ENCODE measurements at places on chromosomes 7 and 10. TPM values are rescaled to one million over a fixed set of nuclear protein-coding genes. Genes with fewer than 3 reads are reported as not detected.
A peak's percentile ranks its signal among the peaks of the same experiment; 100 is the strongest.

DNA sequence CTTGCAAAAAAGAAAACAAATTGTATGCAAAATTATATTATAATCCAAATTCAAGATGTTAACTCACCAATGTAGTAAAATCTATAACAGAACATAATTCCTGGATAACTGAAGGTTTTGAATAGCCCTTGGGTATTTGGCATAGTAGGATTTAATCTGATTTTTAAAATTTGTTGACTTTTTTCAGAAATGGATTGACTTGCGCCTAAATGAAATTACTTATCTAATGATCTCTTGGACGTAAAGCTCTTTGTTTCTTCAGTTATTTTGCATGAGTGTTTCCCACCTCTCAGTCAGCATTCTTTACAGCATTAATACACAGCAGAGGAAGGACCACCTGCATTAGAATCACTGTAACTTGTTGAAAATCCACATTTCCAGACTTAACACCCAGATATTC lies 169.6 kb downstream of the SEPTIN7 start:
- no peak overlapping the region for H3K4me3 ChIP-seq
- no peaks in the 10 kb centered on the region for H3K27me3 ChIP-seq
- no peaks in the 10 kb centered on the region for H3K4me1 ChIP-seq

MMD2 gene
- total RNA-seq = not detected

DNA sequence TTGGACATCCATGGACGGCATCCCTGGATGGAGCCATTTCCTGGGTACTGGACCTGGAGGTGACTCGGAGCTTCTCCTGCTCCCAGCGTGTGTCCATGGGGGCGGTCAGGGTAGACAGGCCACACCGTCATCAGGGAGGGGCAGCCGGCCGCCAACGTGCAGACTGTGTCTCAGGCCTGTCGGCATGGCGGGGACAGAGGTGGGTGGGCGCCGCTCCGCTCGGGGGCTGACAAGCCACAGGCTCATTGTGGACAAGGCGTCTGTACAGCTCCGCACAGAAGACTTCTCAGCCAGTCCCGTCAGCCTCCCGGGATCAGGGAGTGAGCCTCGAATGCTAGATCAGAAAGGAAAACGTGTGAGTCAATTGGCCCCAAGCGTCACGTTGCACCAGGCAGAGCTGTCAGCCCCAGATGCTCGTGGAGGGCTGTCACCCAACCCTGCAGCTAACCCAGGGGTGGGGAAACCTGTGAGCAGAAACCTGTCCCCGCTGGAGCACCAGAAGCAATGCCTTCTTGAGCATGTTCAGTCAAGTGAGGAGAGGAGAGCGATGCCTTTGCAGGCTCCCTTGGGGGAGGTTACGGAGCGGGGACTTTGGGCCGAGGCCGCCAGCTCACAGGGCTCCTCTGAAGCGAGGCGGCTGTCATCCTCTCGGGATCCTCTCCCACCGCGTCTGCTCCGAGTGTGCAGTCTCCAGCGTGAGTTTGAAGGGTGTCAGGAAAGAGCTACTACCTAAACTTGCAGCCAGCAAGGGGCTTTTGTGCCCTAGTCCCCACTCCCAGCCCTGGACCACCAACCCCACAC lies 16.0 kb upstream of the DPYSL4 start:
- H3K36me3 ChIP-seq = no peaks in the 10 kb centered on the region
- H3K4me3 ChIP-seq = no peak overlapping the region
- no peaks in the 10 kb centered on the region for H3K4me1 ChIP-seq
- H3K27me3 ChIP-seq = peaks cover 9% of the 10 kb centered on the region

GRCh38 chr7:143299840-143300239 lies 11.7 kb downstream of the CASP2 start:
- H3K27me3 ChIP-seq = no peaks in the 10 kb centered on the region
- peaks cover 95% of the 10 kb centered on the region for H3K36me3 ChIP-seq
- H3K4me3 ChIP-seq = no peak overlapping the region
- DNase-seq = peak; percentile 88
- H3K27ac ChIP-seq = no peak overlapping the region

FOXI2 gene
- total RNA-seq = 17.0 TPM

IDI2 gene
- total RNA-seq = not detected

ZNF727 gene
- not detected for total RNA-seq

Data from endodermal cell (in vitro differentiated cells).